ENCODE measurements at places on chromosomes 7 and 10.
A peak's percentile ranks its signal among the peaks of the same experiment; 100 is the strongest.

DNA sequence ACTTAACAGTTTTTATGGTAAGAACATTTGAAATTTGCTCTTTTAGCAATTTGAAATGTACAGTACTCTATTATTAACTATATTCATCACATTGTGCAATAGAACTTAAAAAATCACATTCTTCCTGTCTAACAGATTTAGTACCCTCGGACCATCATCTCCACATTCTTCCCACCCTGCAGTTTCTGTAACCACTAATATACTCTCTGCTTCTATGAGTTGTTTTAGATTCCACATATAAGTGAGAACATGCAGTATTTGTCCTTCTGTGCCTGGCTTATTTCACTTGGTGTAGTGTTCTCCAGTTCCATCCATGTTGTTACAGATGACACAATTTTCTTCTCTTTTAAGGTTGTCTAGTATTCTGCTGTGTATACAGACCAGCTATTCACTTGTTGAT, 88.9 kb upstream of the SEC61G start:
- DNase-seq = no peak

DNA sequence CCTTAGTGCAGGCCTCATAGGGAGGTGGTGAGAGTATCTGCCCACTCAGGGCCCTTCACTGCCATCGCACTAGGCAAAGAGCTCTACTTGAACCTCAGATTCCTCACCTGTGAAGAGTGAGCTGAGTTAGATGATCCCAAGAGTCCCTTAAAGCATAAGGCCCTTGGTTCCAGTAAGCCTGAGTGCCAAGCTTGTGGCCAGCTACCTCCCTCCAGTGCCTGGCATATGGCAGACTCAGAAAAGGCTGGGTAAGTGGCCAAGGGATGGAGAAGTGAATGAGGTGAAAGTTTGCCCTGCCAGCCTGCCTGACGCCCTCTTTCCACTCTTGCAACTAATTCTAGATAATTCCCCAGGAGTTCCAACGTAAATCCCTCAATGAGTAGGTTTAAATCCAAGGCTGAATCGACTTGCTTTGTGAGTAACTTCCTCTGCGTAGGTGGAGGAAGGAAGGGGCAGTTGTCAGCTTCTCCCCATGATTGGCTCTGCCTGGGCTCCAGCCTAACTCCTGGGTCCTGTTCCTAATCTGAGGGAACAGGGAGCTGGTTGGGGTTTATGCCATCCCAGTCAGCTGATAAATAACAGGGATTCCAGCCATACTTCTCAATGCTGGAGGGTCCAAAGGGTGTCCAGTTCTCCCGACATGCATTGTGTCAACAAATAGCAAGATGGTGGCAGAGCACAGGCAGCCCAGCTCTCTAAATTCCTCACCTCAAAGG, 14.2 kb downstream of the DUSP5 start:
- no peak for DNase-seq

DNA sequence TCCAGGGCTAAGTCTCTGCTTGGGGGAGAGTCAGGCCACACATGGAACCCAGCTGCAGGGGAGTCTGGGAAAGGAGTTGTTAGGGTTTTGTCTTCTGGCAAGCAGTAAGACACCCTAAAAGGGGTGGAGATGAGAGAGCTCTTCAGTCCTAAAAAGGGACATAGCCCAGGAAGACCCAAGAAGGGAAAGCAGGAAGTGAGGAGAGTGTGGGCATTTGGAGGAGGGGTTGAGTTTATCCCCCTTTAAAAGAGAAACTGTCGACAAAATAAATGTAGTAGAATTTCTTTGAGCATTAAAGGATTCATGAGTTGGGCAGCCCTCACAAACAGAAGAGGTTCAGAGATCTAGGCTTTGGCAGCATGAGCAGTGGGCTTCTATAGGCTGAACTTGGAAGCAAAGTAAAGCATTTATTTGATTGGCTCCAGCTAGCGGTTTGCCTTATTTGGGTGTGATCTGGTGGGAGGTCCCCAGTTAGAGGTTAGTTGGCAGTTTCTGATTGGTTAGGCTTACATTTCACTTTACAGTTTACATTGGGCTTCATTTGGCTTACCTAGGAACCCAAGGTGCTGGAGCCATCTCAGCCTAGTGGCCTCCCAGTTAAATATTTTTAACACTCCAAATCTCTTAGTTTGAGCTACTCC, 246.7 kb downstream of the CAMK1D start:
- no peak for DNase-seq

- DNase-seq = no peak
Measured at GRCh38 chr7:98995523-98996149, 117.3 kb downstream of the TRRAP start.

DNA sequence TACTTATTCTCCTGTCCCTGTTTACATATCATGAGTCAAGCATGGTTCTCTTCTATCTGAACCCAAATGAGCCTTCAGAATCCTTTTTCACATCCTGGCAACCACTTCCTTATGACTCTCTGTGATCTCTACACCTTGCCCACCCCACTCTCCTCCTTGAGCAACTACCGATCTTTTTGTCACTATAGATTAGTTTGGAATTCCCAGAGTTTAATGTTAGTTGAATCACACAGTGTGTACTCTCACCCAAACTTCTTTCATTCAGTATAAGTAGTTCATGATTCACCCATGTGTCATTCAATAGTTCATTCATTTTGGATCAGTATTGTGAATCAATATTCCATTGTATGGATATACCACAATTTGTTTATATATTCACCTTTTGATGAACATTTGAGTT, 55.3 kb downstream of the TFAM start:
- no peak for DNase-seq

DNA sequence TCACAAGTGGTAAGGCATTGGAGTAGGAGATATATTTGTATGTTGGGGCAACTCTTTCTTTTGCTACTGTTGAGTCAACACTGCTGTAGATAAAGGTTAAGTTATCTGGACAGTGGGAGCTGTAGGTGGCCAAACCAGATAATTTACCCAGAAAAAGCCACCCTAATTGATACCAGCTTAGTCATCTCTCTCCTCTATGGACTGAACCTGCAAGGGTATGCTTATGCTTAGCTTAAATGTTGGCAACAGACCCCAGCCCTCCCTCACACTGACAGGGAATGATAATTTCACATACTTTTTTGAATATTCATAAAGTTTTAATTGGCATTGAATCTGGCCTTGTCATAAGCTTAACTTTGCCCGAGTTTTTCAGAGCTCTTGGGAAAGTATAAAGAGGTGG, 66.3 kb downstream of the CREB5 start:
- DNase-seq = no peak

DNA sequence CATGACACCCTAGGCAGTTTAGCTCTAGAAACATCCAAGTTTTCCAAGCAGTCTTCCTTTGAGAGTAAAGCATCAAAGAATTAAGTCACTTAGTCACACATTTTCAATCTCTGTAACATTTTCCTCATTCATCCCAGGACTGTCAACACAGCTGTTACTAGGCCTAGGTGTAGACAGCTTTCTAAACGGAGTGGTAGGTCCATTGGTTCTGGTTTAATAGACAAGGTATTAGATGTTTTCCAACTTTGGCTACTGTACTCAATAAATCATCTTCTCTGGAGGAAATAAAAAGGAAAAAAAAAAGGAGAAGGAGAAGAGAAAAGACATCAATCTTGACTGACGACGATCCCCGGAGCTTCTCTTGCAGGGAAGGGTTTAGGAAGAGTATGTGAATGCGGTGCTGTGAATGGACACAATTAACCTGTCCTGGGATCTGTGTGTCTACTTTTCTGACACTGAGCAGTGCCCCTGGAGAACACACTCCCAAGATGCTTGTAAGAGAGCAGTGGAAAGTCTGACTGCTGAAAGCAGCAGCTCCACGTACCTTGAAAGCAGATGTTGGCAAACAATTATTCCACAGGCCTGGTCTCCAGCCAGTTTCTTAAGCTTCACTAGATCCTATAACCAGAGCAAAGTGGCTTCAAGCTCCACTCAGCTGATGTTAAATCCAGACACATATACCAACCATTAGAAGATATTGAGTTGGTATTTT, 59.1 kb downstream of the CXCL12 start:
- DNase-seq = no peak

GRCh38 chr10:120586471-120586872, 129.4 kb downstream of the PLPP4 start:
- no peak for DNase-seq

- DNase-seq = no peak
Measured at GRCh38 chr10:128305601-128306345, 179.6 kb upstream of the MKI67 start.

DNA sequence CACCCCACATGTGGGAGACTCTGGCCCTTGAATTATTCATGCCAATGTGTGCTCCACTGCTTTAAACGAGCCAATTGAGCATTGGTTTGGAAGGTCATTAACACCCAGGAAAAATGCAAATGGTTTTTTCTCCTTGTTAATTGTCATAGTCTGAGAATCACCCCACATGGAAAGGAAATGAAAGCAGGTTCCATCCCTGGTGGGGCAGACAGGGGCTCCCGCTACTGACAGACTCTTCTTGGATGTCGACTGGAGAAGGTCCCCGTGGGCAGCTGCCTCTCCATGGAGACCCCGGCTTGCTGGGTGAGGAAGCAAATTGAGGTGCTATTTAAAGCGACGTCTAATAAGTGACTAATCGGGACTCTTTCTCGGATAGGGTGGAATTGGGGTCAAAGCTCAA, 32.0 kb upstream of the EN2 start:
- no peak for DNase-seq

- DNase-seq = no peak
Measured at GRCh38 chr7:138237995-138238394, 161.7 kb downstream of the AKR1D1 start.

DNA sequence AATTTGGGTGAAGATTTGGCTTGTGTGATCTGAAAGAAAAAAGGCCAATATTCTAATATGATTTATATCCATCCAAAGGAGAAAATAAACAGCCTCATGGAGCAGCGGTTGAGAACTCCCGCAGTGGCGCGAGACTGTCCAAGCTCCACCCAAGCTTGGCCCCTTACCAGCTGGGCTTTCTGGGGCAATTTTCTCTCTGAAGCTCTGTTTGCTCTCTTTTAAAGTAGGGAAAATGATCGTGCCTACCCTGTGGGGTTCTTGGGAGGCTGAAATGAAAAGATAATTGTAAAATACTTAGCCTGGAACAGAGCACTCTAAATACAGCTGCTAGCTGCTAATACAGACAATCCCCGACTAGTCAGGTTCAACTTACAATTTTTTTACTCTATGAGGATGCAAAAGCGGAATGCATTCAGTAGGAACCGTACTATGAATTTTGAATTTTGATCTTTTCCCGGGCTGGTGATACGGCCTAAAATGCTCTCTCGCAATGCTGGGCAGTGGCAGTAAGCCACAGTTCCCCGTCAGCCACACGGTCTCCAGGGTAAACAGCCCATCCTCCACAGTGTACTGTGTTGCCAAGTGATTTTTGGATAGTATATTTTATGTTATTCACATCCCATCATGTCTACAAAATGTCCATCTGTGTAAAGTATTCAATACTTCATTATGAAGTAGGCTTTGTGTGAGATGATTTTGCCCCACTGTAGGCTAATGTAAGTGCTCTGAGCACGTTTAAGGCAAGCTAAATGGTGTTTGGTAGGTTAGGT, 137.7 kb downstream of the CHN2 start:
- no peak for DNase-seq

GRCh38 chr10:18000601-18001000, 48.9 kb downstream of the SLC39A12 start:
- no peak for DNase-seq

DNA sequence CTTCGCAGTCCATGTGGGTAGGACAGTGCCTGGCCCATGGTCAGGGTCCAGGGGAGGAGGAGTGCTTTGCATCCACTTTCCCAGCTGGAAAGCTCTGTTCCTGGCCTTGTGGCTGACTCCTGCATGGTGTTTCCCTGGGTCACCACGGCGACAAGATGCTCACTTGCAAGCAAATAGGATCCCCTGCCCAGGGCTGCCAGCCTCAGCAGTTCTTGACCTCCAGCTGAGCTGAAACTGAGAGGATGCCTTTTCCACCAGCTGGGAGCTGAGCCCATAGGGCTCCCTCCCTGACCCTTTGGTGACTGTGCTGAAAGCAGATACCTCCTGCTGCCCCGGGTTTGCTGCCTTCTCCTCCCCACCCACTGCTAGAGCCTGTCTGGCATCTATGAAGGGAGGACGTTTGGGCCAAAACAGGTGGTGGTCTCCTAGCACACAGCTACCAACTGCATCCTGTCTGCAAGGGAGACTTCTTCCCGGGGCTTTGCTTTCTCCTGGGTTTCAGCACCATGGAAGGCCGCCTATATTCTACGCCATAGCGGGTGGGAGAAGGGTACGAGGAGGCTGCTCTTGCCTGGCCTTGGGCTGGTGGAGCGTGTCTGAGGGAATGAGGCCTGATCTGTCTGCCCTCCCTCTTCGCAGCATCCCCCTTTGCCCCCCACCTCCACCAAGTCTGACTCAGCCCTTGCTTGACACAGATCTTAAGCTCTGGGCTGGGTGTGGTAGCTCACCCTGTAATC, 34.4 kb downstream of the UBTD1 start:
- no peak for DNase-seq

- no peak for DNase-seq
Measured at GRCh38 chr10:107425931-107426553, 261.5 kb upstream of the SORCS1 start.

GRCh38 chr7:151110941-151111645, 24.8 kb downstream of the AGAP3 start:
- peak; percentile 61 for DNase-seq

GRCh38 chr7:138355254-138355653, 104.8 kb upstream of the TRIM24 start:
- no peak for DNase-seq

DNA sequence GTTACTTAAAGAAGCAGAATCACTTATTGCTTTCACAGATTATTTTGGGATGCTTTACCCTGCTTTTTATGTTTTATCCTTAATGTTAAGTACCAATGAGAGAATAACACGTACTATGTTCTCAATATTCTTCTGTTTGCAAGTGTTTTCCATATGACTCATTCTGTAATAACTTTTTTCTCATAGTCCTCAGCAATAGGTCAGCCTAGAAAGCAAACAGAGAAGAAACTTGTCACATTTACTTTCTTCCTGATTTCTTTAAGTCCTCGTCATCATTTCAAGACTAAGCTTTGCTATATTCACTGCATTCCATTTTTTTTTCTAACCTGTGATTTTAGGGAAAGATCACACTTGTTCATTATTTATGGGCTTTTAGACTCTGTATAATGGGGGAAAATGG, 6.8 kb upstream of the AGR2 start:
- no peak for DNase-seq

GRCh38 chr7:139131-139530, 53.2 kb upstream of the FAM20C start:
- DNase-seq = no peak

DNA sequence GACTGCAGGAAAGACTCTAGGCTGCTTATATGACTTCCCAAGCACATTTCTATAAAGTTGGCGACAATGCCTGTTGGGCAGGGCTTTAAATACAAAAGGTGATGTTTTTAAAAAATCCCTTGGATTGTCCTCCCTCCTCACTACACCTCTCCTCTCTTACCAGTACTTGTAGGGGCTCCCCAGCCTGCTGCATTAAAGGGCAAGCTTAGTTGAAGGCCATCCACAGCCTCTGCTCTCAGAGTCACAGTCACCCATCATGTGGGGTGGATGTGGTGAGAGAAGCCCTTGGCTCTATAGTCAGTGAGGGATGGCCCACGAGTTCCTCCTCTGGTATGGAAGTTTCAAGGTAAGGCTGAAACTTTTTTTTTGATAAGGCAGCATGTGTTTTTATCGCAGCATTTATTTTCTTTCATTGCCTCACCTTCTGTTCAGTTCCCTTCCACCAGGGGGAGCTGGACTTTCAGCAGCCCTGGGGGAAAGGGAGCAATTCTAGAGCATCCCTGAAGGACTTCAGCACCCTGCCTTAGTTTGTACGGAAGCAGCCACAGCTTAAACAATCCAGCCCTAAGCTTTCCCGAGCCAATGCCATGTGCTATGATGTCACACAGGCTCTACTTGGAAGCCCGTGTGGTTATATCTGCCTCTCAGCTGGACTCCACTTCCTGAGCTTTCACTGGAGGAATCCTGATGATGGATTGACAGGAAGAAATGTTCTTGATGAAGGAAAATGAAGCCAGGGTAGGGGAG, 131.9 kb downstream of the CALCR start:
- DNase-seq = no peak

All from stimulated activated CD8-positive, alpha-beta memory T cell treated with anti-CD3 and anti-CD28 coated beads, Interleukin-4, amount 100 ng/mL, for 24 hours (primary cell).